ENCODE measurements at places on chromosomes 7 and 10.

- DNase-seq: no peak
Observed at GRCh38 chr10:72328045-72328828, 26.5 kb downstream of the DNAJB12 start.

GRCh38 chr10:38007991-38008390 is 2.5 kb upstream of the ZNF33A start:
- no peak for DNase-seq

DNA sequence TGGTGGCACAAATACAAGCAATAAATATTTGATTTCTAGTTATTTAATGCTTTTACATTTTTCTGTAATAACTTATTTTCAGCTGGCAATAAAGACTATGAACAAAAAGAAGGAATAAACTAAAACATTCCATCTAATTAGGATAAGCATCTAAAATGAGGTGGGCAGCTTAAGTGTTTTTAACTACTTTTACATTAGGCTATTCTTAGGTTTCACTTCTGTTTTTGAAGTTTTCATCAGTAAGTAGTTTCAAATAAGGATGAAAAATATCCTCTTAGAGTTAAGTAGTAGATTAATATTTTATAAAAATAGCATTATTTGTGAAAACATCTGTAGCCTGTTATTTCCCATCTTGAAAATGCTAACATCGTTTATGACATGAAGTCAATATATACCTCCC is 15.9 kb downstream of the NT5C2 start:
- no peak for DNase-seq

DNA sequence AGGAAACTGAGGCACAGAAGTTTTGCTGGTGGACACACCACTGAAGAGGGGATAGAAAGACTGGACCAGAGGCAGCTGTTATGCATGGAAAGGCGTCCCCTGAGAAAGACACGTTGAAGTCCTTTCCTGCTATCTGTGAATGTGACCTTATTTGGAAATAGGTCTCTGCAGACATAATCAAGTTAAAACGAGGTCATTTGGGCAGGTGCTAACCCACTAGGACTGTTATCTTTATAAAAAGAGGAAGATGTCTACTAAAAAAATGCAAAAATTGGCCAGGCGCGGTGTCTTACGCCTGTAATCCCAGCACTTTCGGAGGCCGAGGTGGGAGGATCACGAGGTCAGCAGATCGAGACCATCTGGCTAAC is 31.6 kb downstream of the ELMO1 start:
- no peak for DNase-seq

DNA sequence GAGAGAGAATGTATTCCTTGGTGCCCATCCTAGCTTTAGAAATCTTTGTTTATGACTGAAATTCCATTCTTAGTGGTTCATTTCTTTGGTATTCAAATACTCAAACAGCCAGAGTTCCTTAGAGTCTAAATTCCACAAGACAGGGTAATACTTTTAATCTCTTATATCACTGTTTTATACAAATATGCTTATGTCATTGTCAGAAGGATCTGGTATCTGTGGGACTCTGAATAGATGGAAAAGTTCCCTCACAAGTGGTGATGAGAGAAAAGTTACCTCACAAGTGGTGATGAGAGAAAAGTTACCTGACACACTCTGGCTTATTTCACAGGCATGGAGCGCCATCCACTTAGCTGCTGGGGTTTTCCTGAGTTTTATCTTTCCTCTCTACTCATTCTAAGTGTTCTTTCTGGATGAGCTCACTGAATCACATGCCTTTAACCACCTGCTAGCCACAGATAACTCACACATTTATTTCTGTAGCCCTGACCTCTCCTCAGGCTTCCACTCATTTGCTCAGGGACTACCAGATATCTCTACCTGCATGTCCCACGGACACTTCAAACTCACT is 784.0 kb downstream of the SUGCT start:
- DNase-seq: no peak

DNA sequence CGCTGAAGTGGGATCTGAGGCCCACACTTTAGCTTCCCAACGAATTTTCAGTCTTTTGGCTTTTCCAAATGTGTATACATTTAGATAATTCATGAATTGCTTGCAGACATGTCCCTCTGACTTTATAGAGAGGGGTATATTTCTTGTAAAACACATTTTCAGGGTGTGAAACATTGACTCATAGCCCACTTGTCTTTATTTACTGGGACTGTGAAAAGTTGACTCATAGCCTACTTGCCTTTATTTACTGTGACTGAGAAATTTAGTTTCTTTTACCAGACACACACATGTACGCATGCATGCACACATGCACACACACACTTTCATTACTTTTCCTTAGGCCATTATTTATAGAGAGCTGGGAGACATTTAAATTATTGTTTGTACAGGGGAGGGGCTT is 79.1 kb downstream of the VTI1A start:
- no peak for DNase-seq

GRCh38 chr7:19080093-19080492 is 37.3 kb downstream of the TWIST1 start:
- no peak for DNase-seq

GRCh38 chr10:128632694-128633093 is 506.5 kb upstream of the MKI67 start:
- no peak for DNase-seq

DNA sequence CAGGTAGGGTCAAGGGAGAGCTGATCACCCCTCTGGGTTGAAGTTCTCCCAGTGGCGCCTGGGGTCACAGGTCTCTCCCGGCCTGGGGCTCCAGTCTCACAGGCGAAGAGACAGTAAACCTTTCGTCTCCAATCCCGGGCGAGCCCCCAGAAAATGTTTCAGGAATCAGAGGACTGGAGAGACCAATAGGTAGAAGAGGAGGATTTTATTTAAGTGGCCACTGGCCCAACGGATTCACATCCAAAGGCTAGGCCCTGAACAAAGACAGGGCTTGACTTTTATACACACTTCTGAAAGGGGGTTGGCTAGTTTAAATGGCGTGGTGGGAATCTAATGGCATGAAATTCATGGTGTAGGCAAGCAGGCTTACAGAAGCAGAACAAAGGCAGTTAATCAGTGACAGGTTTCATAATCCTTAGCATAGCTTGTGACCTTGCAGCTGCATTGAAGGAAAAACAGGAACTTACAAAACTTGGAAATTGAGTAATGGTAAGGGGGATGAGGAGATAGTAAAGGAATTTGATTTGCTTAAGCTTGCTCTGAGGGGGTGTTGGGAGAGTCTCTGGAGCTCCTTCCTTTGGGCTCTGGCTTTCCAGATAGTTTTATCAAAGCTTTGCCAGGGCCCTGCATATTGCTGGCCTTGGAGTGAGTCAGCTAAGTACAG is 105.5 kb downstream of the TRIM24 start:
- DNase-seq: no peak

DNA sequence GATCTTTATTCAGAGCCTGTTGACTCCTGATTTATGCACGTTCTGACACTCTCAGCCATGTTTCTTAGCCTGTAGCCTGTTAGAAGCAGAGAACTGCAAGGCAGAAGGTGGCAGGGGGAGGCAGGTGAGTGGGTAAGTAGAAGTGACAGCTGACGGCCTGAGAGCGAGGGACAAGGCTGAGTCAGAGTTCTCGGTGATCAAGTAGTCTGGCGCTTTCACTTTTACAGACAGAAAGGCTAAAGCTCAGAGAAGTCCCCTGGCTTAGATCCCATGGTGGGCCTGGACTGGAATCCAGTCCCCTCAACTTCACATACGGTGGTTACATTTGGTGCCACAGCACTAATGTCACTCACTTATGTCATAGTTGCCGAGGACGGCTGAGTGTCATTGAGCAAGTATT is 139.0 kb downstream of the TACC2 start:
- DNase-seq: no peak

GRCh38 chr7:22812353-22812752 is 10.3 kb downstream of the TOMM7 start:
- DNase-seq: no peak

DNA sequence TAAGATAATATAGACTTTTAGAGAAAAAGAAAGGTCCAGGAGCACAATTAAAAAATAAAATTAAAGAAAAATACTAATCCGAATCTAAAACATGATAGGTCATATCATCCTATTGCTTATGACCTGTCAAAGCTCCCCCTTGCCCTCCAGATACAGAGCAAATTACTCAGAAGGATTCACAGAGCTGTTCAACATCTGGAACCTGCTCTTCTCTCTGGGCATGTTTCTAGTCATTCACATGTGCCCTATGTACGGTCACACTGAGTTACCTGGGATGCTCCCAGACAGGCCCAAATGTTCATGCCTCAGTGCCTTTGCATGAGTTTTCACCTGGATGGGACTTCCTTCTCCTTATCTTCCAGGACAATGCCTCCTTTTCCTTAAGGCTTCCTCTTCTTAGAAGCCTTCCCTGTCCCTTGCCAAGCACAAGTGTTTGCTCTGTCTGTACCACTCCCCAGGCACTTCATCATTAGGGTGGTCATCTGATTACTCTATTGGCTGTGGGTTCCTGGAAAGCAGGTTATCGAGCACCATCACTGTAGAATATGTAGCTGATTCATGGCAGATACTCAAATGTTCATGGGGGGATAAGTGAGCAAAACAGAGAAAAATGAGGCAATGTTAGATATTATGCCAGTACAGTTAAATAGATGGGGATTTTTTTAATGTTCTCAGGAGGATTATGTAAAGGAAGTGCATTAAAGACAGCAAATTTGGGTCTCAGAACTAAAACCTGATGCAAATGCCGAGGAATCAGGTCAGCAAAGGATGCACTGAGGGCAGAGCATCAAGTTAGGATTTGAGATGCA is 12.0 kb upstream of the AOAH start:
- DNase-seq: no peak

- DNase-seq: no peak
Observed at GRCh38 chr7:15752377-15752776, 65.9 kb upstream of the MEOX2 start.

- DNase-seq: no peak
Observed at GRCh38 chr7:147896121-147896520, 694.4 kb upstream of the C7orf33 start.

DNA sequence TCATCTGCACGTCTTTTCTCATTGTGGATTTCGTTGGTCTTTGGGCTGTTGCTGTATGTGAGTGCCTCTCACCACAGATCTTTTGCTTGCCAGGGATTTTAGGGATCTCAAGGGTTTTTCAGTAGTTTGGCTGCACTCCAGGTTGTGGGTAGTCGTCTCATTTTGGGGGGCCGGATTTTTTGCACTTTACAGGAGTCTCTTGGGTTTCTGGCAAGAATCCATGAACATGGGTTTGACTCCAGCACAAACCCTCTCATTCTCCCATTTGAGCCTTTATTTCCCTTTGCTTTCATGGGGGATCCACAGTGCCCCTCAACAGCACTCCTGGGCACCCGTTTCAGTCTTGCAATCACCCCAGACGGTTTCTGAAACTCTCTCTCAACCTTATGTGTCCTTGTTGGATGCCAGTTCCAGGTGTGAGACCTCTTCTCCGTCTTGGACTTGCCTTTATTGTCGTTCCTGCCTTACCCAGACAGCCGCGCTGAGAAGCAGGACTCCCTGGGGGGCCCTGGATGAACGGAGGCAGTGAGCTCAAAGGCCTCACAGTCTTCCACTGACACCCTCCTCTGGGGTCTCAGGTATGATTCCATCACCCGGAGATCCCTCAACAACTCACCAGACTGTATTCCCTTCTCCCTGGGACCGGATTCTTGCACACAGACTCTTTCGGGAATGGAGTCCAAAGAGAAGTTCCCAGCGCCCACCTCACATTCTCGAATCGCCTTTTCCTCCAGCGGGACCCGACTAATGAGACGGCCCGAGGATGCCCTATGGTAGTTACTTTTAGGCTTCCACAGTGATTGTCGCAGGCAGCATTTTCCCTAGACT is 18.8 kb upstream of the ZNF273 start:
- no peak for DNase-seq

DNA sequence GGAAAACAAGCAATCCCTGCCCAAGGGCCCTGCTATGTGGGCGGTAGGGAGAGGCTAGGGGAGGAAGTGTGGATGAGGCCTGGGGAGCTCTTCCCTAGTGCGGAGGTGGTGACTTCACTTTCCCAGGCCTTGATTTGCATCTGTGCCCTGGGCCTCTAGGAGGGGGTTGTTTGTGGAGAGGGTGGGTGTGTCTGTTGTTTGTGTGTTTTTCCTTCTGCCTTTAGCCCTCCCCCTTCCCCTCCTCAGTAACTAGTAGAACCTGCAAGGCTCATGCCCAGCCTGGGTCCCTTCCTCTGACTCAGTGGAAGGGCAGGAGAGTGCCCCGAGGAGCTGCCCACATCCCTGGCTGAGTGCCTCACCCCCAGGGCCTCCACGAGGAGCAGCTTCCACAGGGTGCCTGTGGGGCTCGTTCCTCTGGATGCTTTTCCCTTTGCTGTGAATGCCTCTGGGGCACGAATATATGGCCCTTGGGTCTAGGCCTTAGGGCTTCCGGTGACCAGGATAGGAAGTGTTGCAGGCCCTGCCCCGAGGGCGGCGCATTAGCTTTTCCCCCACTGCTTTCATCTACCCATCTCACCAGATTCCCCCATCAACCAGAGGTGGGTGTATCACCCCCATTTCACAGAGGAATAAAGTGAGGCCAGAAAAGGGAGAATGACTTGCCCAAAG is 89.4 kb upstream of the DUSP5 start:
- DNase-seq: no peak

GRCh38 chr10:48459270-48460150 is 145.4 kb downstream of the ARHGAP22 start:
- DNase-seq: no peak

DNA sequence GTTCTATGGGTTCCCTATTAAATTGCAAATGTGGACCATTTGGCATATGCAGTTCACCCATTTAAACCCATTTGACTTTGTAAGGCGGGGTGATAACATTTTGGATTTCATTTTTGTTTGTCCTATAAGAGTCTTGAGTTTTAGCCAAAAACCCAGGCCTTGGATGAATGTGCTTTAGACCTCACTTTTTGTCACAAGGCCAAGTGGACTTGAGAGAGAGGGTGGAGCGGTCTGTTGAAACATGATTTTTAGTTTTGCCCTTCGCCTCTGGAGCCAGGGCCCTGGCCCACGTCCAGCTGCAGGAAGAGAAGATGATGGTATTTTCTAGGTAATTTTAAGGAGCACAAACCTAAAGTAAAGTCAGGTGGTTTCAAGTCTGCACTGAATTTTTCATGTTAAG is 260.1 kb downstream of the SLC25A13 start:
- DNase-seq: no peak

GRCh38 chr10:78203915-78204818 is 170.5 kb downstream of the RPS24 start:
- no peak for DNase-seq

- no peak for DNase-seq
Observed at GRCh38 chr10:91339729-91340128, 70.4 kb upstream of the HECTD2 start.
